ENCODE measurements at places on chromosomes 7 and 10. TPM values are rescaled to one million over a fixed set of nuclear protein-coding genes. Genes with fewer than 3 reads are reported as not detected.

DNA sequence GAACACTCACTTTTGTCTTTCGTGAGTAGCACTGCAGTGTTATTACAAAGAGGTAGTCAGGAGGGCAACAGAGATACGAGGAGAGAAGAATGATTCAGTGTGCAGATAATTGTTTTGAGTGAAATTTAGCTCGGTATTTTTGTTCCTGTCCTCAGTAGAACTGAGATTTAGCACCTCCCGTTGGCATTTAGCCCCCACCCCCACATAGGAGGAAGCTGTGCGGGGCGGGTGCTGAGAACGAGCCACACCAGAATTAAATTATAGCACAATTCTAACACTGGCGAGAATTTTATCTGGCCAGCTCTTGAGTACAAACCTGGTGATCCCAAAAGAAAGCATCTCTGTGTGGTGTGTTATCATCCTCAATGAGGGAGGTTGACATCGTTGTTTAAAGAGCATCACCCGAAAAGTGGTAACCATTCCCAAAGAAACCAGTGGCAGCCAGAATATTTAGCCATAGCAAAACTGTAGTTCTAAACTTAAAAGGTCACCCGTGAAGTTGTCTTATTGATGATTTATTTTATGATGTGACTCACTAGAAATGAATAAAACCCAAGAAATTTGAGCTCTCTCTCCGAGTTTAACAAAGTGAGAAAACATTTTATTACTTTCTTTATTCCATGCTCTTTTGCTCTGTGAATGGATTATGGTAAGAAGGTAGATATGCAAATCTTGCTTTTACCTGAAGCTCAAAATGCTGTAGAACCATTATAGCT is 612.2 kb downstream of the SUGCT start:
- DNase-seq: no peak

DNA sequence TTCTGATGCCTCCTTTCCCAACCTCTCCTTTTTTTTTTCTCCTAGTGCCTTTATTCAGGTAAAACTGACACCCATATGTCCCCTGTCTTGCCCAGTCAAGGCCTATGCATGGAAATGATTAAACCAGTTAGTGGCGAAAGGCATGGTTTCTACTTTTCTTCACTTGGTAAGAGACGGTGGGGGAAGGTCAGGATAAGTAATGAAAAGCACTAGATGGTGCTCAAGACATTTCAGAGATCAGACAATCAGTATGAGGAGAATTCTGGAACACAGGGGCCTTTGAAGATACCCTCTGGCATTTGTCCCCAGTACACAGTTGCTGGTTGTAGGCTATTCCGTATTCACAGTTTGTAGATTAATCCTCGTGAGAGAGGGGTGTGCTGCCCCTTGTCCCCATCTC is 121.2 kb downstream of the RTKN2 start:
- DNase-seq: no peak

GRCh38 chr7:128266883-128267594 is 26.0 kb downstream of the LEP start:
- DNase-seq: peak; percentile 62

The EIF5AL1 gene
- polyA plus RNA-seq: 3.1 TPM

Measured in right lung (tissue), 10 donors.